ENCODE measurements at places on chromosomes 7 and 10.

GRCh38 chr7:159122276-159122675 is 22.4 kb downstream of the VIPR2 start:
- DNase-seq: no peak

- DNase-seq: peak; percentile 43
Observed at GRCh38 chr10:73060738-73061635, 35.7 kb downstream of the P4HA1 start.

DNA sequence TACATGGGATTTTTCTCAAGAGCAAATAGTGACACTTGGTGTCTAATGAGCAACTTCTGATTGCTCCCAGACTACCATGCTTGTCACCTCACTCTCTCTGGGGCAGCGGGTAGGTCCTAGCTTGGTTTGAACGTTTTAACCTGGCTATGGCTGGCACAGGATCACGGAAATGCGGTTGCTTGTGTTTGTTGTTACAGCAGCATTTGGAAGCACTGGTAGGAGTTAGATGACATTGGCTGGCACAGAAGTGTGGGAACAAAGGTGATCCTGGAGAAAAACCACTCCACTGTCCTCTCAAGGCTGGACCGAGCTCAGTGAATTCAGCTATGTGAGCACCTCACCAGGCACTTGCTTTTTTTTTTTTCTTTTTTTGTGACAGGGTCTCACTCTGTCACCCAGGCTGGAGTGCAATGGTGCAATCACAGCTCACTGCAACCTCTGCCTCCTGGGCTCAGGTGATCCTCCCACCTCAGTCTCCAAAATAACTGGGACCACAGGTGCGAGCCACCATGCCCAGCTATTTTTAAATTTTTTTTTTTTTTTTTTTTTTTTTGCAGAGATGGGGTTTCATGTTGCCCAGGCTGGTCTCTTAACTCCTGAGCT is 3.5 kb upstream of the PFKFB3 start:
- no peak for DNase-seq

- DNase-seq: no peak
Observed at GRCh38 chr7:158824028-158824427, 5.3 kb downstream of the ESYT2 start.

GRCh38 chr7:33152087-33152486 is 22.7 kb downstream of the BBS9 start:
- no peak for DNase-seq

DNA sequence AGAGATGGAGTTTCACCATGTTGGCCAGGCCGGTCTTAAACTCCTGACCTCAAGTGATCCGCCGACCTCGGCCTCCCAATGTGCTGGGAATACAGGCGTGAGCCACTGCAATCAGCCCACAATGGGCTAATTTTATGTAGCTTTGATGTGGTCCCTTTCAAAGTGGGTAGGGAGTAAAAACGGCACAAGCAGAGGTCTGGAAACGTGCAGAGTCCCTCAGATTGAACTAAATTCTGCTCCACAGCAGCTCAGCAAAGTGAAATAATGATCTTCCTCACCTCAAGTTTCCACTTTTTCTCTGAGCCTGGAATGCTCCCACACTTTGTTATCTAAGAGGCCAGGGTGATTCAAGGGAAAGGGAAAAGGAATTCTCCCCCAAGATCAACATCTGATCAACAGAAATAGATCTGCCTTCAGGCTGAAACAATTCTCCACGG is 6.1 kb downstream of the CCDC3 start:
- no peak for DNase-seq

GRCh38 chr10:50216894-50217293 is 34.4 kb downstream of the ASAH2 start:
- DNase-seq: no peak

GRCh38 chr10:24041034-24041433 is 167.9 kb upstream of the KIAA1217 start:
- DNase-seq: peak; percentile 82
